ENCODE measurements at places on chromosomes 3 and 15. TPM values are rescaled to one million over a fixed set of nuclear protein-coding genes. Genes with fewer than 3 reads are reported as not detected.

The NDUFB4 gene
- 78.9 TPM for total RNA-seq

The PLA2G4E gene
- not detected for total RNA-seq

The BNC1 gene
- total RNA-seq, result 0.12 TPM

The LRRIQ4 gene
- not detected for total RNA-seq

The RETNLB gene
- total RNA-seq, result not detected

The SLC6A20 gene
- 0.21 TPM for total RNA-seq

The SPINK8 gene
- not detected for total RNA-seq

The RBP2 gene
- not detected for total RNA-seq

The UBL7 gene
- total RNA-seq, result 18.0 TPM

The ACAA1 gene
- total RNA-seq, result 192 TPM

The ADGRG7 gene
- 20.9 TPM for total RNA-seq

The GOLGA6L9 gene
- 1.1 TPM for total RNA-seq

The GALNT15 gene
- total RNA-seq, result 9.2 TPM

The SLC9C1 gene
- total RNA-seq, result not detected

The FOXL2 gene
- total RNA-seq, result not detected

The B2M gene
- 894 TPM for total RNA-seq

The EPHA3 gene
- 2.2 TPM for total RNA-seq

The LTF gene
- 2.5 TPM for total RNA-seq

The NR2E3 gene
- not detected for total RNA-seq

The MESP2 gene
- not detected for total RNA-seq

The GASK1A gene
- 16.6 TPM for total RNA-seq
